Activated T-cell treated with anti-CD3 and anti-CD28 coated beads, Interleukin-2, amount 50 U/mL, for 24 hours (primary cell): ENCODE measurements at places on chromosomes 3 and 15.
A peak's percentile ranks its signal among the peaks of the same experiment; 100 is the strongest.

- DNase-seq: no peak
These were observed 4.2 kb upstream of the RPS17 start for GRCh38 chr15:82544431-82544830.

- DNase-seq: no peak
These were observed 596.6 kb upstream of the AGTR1 start for GRCh38 chr3:148101061-148101460.

DNA sequence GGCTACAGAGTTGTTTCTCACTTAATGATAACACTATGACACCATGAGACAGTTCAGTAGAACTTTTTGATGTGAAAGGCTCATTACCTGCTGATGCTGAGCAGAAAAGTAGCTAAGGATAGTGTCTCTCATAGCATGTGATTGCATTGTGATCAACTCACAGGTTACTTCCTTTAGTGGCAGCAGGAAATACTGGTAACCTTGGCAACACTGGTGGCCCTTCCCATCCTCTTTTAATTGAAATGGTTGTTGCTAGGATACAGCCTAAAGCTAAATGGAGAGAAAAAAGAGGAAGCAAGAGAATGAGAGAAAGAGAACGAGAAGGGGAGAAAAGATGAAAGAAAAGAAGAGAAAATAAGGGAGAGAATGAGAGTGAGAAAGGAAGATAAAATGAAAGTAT is 204.7 kb upstream of the GAP43 start:
- no peak for DNase-seq

- DNase-seq: peak; percentile 81
These were observed 226.8 kb upstream of the IGF1R start for GRCh38 chr15:98421419-98422129.

- DNase-seq: no peak
These were observed 19.1 kb upstream of the FSTL1 start for GRCh38 chr3:120469882-120470301.

DNA sequence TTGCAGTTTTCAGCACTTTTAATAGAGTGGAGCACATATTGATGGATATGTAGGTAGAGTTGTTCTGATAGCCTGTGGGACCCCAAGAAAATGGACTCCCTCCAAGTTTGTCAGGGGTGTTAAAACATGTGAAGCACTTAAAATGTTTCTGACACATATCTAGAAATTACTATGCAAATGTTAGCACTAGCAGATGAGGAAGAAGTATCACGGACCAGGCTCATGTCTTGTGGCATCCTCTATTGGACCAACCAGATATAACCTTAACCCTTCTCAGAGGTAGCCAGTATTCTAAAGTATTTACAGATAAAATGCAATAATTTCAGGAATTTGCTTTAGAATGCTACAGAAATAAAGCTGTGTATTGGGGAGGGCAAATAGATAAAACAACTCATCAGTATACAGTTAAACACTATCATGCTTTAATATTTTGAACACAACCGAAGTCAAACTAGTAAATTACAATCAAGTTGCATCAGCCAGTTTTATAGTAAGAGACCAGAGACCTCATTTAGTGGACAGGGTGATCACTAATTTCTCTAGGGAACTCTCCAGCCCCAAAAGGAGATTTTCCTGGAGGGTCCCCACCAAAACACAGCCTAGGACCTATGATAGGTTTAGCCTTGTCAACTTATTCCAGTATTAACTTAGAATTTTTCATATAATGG is 57.2 kb upstream of the FBN1 start:
- DNase-seq: no peak

GRCh38 chr3:50345586-50346234 is at the start of gene ZMYND10:
TSS of gene ZMYND10 (minus strand) at chr3:50345732. CDS start at chr3:50345579, 153 bp downstream.
- peak; percentile 82 for DNase-seq

- peak; percentile 56 for DNase-seq
These were observed 17.2 kb upstream of the TIMP4 start for GRCh38 chr3:12175844-12176453.

GRCh38 chr3:135581806-135582205 is 383.7 kb upstream of the PPP2R3A start:
- no peak for DNase-seq

DNA sequence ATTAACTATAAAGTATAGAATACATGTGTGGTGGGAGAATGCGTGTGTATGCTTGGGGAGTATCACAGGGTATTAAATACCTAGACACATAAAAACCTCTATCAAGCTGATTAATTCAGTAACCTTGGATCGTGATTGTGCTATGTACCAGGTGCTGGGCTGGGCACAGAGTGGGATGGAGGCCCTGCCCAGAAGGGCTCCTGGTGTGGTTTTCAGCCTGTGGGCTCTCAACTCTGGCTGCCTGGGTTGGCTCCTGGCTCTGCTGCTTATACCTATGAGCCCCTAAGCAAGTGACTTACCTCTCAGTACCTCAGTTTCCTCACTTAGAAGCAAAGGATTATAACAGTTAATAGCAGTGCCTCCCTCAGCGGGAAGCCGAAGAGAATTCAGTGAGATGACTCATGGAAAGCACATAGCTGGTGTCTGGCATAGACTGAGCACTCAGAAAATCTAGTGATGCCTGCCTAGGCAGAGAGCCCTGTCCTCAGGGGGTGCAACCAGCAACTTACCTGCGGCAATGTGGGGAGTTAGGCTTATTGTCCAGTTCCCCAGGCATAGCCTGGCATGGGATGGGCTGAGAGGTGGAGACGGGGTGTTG is 90.6 kb upstream of the MYZAP start:
- DNase-seq: no peak

GRCh38 chr3:55676643-55677042 is 189.5 kb upstream of the WNT5A start:
- DNase-seq: no peak
